ENCODE measurements at places on chromosomes 4 and X. TPM values are rescaled to one million over a fixed set of nuclear protein-coding genes. Genes with fewer than 3 reads are reported as not detected.

DNA sequence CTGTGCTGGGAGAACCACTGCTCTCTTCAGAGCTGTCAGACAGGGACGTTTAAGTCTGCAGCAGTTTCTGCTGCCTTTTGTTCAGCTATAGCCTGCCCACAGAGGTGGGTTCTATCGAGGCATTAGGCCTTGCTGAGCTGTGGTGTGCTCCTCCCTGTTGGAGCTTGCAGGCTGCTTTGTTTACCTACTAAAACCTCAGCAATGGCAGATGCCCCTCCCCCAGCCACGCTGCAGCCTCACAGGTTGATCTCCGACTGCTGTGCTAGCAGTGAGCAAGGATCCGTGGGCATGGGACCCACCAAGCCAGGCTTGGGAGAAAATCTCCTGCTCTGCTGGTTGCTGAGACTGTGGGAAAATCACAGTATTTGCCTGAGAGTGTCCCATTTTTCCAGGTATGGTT, 133.8 kb upstream of the UBQLN2 start:
- DNase-seq, result no peak

DNA sequence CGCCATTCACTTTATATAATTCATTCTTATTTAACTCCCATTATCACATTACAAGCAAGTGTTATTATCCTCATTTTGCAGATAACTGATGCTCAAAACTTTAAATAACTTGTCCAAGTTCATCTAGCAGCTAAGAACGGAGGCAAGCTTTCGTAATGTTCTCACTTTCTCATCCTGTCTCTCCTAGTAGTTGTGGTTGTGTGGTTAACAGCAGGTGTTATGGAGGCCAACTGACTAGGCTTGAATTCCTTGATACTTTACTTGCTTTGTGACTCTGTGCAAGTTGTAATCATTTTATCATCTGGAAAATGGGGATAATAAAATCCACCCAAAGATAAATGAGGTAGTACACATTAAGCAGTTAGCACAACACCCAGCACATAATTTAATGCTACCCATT, 109.9 kb upstream of the PTPN13 start:
- DNase-seq, result no peak

The CTAG2 gene
- not detected for total RNA-seq

The SCD5 gene
- total RNA-seq, result 0.38 TPM

The MAGEB17 gene
- total RNA-seq, result not detected

- no peak for DNase-seq
Observed at GRCh38 chr4:86977621-86978184, 42.9 kb downstream of the AFF1 start.

The MAGEH1 gene
- 20.1 TPM for total RNA-seq

- DNase-seq, result no peak
Observed at GRCh38 chr4:42225286-42225685, 72.8 kb upstream of the BEND4 start.

DNA sequence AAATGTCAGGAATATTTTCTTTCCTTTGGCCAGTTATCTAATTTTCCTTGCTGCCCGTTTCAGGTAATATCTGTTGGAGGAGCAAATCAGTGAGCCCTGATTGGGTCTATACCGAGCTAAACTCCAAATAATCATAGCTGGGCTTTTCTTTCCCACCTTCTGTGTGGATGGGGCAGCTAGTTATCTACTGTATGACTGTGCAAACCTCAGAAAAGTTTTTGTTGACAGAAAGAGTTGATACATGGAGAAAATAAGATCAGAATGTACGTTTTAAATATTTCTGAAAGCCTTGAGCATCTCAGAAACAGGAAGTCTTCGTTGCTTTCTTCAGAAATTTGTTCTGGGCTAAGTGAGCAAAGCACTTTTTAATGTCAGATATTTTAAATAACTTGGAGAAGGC, 6.2 kb upstream of the CXCL5 start:
- DNase-seq, result no peak

The PDCL2 gene
- not detected for total RNA-seq

- no peak for DNase-seq
Observed at GRCh38 chrX:15751155-15751819, 13.2 kb downstream of the CA5B start.

The FAM9B gene
- total RNA-seq, result not detected

DNA sequence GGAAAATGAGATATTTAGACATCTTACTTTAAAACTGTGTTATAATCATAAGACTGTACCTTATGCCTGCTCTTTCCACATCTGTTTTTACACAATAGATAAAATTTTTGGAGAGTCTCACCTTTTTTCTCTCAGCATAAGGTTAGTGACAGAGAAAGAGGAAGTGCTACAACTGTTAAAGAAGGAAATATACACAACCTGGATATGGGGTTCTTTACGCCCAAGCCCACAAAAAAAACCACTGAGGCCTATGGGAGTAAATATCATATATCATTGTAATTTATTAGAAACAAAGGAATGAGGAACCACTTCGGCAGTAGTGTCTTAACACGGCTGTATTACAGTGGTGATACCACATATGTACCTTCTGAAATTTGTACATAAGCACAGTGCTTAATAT, 265.9 kb upstream of the GK2 start:
- no peak for DNase-seq

GRCh38 chr4:17934286-17934685, 87.3 kb downstream of the LCORL start:
- no peak for DNase-seq

- no peak for DNase-seq
Observed at GRCh38 chrX:53075011-53075410, 7.2 kb upstream of the TSPYL2 start.

The GLUD2 gene
- total RNA-seq, result 0.46 TPM

DNA sequence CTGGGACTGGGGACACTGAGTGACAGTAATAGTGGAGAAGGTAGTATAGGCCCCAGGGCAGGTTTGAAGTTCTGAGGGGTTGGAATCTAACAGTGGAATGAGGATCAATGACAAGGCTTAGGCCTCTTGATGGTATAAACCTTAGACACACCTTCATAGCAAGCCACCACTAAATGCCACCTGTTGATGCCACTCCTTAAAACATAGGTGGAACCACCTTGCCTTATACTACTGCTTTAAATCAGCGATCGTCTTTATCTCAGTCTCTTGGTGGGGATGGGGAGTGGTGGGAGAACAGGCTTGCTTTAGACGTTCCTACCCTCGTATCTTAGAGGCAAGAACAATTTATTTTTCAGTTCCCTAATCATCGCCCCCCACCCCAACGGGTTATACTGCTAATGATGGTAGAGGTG, 1.2 kb downstream of the RAB33B start:
- no peak for DNase-seq

The XK gene
- total RNA-seq, result 0.31 TPM

- DNase-seq, result no peak
Observed at GRCh38 chrX:39899856-39900776, 197.6 kb downstream of the BCOR start.

The MAGEC2 gene
- total RNA-seq, result not detected

- no peak for DNase-seq
Observed at GRCh38 chr4:75527482-75527881, 13.2 kb downstream of the THAP6 start.

The MAGIX gene
- total RNA-seq, result 1.2 TPM

GRCh38 chrX:18410038-18410437, 15.4 kb upstream of the CDKL5 start:
- DNase-seq, result no peak

GRCh38 chr4:13766761-13767540, 139.4 kb upstream of the BOD1L1 start:
- DNase-seq, result no peak

GRCh38 chrX:126065901-126066660, 100.0 kb downstream of the DCAF12L2 start:
- no peak for DNase-seq

The ITGB1BP2 gene
- 2.8 TPM for total RNA-seq

The WAS gene
- total RNA-seq, result 2.7 TPM

DNA sequence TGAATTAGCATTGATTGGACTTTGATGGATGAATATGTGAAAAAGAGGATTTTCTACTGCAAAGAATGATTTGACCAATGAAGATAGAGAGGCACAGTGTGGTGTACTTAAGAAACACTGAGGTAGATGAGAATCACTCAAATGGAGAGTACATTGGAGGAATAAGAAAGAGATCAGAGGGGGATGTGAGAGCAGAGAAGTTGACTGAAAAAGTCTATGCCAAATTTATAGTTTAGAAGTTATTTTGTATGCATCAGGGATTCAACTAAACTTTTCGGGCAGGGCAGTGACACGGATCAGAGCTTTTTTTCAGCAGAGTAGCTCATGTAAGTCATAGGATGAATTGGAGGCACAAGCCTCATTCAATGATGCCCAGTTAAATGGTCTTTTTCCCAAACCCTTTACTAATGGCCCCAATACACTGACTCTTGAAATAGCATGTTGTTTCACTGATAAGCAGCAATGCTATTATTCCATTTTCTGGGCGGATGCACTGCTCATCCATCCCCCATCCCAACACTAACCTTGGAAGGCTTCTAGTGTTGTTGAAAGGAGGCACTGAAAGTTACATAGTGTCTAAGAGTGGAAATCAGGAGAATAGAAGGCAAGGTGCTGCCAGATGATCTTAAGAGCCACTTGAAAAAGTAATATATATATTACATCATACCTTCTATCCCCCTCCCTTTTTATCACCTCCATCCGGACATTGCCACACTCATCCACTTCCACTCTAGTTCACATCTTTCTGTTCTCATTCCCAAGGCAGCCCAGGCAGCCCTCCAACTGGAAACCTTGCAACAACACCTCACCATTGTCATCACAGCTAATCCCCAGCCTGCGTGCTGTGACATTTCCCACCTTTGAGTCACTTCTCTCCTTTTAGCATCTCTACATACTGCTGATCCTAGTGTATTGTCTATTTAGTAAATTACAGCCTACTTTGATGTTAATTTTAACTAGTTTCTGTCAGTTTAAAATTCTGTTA, 46.1 kb downstream of the ARHGAP24 start:
- DNase-seq, result no peak

GRCh38 chrX:16119353-16120220, 3.8 kb upstream of the GRPR start:
- DNase-seq, result no peak

- no peak for DNase-seq
Observed at GRCh38 chr4:139988863-139989765, 164.9 kb downstream of the MAML3 start.

DNA sequence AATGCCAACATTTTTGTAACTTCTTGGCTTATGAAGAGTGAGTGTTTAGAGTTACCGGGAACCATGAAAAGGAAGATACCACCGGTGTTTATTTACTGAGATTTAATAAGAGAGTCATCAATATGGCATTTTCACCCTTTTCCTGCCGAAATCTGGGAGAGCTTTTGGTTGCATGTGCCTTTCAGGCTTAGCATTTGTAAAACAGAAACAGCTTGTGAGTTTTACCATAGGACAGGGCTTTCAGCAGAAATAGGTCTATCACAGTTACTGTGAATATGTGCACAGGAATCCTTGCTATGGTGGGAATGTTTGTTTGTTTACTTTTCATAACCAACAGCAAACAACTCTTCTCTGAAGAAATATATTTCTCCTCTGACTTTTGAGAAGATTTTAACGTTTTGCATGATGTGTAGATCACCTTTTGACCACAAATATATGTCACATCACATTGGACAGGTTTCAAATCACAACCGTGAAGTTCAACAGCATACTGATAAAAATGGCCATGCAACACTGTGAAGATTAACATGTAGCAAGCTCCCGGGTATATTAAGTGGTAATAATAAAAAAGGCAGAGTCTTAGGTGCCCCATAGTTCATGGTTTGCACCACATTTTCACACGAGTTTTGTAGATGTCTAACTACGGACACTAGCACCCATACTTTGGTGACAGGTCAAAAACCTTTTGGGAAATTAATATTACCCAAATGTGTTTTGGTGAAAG, 21.3 kb downstream of the ARHGAP24 start:
- DNase-seq, result no peak

GRCh38 chr4:78732332-78733104, 43.6 kb upstream of the BMP2K start:
- no peak for DNase-seq

The CLNK gene
- not detected for total RNA-seq

The SMIM10 gene
- total RNA-seq, result 0.51 TPM

- DNase-seq, result no peak
Observed at GRCh38 chr4:1193206-1194009, 21.0 kb upstream of the SPON2 start.

DNA sequence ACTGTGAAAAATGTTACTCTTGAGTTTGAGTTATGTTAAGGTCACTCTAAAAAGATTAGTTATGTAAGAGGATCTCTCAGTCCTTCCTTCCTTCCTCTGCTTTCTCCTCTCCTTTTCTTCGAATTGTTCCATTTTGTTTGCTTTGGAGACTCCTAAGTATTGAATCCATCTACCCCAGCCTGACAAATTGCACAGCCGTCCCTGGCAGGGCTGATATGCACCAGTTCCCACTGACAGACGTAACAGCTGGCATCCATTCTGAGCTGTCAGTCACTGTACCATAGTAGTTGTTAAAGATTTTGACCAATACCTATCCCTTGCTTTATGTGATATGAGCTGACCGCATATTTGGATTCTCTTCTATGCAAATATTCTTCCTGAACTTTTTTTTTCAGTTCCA, 210.7 kb upstream of the IGFBP7 start:
- no peak for DNase-seq

The TRMT10A gene
- total RNA-seq, result 5.6 TPM

- no peak for DNase-seq
Observed at GRCh38 chrX:20037186-20037585, 46.3 kb upstream of the BCLAF3 start.

GRCh38 chr4:7719354-7720174, 220.1 kb downstream of the AFAP1 start:
- DNase-seq, result peak; percentile 89

The MAP7D2 gene
- total RNA-seq, result 2.7 TPM

- DNase-seq, result peak; percentile 4
Observed at GRCh38 chr4:2791518-2792395, 1.1 kb upstream of the SH3BP2 start.

GRCh38 chr4:89868999-89869589, 25.6 kb upstream of the MMRN1 start:
- no peak for DNase-seq

The CTAG1A gene
- not detected for total RNA-seq

All from endothelial cell (in vitro differentiated cells).